ENCODE measurements at places on chromosomes 7 and 10.

GRCh38 chr10:80324891-80325364, 31.6 kb downstream of the DYDC1 start:
- no peak for DNase-seq

GRCh38 chr7:138324941-138325340, 135.1 kb upstream of the TRIM24 start:
- no peak for DNase-seq

- DNase-seq = no peak
Observed at GRCh38 chr10:112919721-112920120, 30.3 kb upstream of the TCF7L2 start.

DNA sequence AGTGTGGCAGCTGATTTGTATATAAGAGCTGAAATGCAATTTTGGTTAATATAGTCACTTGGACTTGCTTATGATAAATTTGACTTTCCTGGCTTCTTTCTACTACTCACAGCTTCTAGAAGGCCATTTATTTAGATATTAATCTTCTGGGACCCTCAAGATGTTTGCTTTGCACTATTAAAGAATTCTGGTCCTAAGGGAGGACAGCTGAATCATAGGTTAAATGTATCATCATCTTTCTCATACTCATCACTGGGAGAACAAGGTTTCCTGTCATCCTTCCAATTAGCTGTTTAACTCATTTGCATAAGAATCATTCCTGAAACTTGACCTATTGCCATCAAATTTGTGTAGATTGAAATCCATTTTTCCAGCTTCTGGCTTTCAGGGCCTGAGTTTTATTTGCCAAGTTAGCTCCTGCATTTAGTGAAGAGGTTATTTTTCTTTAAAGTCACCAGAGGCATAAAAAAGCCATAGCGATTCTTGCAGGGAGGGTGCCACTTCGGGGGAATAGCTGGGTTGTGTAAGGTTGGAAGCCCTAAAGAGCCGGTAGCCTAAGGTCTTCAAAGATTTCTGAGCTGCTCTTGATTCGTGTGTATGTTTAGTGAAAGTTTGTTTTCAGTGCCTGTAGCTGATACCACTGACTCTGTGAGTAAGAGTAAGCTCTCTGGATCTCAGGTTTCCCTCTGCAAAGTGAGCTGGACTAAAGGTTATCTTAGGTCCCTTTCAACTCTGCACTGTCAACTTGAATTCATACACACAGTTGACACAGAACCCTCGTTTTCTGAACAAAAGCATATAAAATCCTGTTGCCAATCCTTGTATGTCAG, 4.3 kb downstream of the MAP3K8 start:
- no peak for DNase-seq

DNA sequence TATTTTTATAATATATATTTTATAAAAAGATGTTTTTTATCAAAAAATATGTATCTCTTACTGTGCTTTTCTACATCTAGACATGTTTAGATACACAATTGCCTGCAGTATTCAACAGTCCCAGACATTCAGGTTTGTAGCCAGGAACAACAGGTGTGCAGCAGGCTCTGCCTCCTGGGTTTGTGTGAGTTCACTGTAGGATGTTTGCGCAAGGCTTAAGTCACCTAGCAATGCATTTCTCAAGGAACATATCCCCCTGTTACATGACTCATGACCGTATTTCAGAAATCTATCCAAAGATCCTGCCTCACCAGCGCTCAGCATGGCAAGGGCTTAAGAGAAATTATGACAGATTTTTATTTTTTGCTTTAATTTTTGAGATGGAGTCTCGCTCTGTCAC, 41.5 kb downstream of the PITRM1 start:
- DNase-seq = no peak

GRCh38 chr10:29136411-29136810, 152.5 kb upstream of the LYZL1 start:
- no peak for DNase-seq

DNA sequence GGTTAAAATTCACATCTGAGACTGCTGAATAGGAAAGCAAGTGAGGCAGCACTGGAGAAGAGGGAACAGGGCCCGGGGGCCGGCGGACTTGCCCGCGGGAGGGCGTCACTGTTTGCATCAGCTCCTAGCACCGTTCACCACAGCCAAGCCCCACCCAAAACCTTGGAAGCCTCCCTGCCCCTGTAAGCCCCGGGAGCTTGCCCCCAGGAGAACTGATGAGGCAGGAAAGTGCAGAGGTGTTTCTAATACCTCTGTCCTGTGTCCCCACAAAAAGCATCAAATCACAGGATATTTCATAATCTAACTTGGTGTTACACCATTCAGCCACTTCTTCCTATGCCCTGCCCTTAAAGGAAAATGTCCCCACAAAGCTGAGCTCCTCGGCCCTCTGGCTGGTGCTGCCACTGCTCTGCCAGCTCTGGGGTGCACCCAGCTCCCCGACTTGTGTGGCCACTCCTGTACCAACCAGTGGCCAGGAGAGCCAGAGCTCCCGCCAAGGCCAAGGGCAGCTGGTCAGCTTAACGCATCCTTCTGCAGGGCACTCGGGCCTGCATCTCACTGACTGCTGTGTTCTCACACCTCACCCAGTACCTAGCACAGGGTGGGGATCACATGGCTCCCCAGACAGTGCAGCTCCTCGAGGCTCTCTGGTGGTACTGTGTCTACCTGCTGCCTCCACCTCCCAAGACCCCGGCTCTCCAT, 47.3 kb upstream of the CNPY1 start:
- no peak for DNase-seq

DNA sequence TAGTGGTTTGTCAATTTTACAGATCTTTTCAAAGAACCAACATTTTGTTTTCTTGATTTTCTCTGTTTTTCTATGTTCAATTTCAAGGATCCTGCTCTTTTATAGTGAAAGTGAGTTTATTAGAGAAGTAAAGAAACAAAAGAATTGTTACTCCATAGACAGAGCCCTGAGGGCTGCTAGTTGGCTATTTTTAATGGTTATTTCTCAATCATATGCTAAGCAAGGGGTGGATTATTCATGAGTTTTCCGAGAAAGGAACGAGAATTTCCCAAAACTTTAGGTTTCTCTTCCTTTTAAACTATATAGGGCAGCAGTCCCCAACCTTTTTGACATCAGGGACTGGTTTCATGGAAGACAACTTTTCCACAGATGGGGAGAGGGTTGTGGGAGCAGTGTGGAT, 165.0 kb downstream of the CCSER2 start:
- no peak for DNase-seq

GRCh38 chr10:11527691-11528255, 83.7 kb downstream of the USP6NL start:
- no peak for DNase-seq

GRCh38 chr10:32199714-32200394, 143.6 kb upstream of the KIF5B start:
- DNase-seq = no peak

DNA sequence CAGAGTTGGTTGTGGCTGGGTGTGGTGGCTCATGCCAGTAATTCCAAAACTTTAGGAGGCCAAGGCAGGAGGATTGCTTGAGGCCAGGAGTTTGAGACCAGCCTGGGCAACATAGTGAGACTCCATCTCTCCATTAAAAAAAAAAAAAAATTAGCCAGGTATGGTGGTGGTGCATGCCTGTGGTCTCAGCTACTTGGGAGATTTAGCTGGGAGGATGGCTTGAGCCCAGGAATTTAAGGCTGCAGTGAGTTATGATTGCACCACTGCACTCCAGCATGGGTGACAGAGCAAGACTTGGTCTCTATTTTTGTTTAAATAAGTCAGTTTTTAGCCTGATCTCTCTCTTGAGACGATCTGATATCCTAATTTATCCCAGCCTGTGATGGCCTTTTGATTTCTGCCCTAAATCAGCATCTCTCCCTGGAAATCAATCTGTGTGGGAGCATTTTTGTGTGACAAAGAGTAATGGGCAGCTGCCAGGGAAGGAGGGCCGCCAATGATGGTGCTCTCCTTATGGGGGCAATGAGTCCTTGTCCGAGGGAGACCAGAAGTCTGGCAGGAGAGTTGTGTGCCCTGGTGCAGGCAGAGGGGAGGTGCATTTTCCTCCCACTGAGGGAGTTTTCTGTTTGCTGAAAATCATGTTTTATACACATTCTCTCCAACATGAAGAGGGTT, 111.0 kb downstream of the NRP1 start:
- DNase-seq = no peak

DNA sequence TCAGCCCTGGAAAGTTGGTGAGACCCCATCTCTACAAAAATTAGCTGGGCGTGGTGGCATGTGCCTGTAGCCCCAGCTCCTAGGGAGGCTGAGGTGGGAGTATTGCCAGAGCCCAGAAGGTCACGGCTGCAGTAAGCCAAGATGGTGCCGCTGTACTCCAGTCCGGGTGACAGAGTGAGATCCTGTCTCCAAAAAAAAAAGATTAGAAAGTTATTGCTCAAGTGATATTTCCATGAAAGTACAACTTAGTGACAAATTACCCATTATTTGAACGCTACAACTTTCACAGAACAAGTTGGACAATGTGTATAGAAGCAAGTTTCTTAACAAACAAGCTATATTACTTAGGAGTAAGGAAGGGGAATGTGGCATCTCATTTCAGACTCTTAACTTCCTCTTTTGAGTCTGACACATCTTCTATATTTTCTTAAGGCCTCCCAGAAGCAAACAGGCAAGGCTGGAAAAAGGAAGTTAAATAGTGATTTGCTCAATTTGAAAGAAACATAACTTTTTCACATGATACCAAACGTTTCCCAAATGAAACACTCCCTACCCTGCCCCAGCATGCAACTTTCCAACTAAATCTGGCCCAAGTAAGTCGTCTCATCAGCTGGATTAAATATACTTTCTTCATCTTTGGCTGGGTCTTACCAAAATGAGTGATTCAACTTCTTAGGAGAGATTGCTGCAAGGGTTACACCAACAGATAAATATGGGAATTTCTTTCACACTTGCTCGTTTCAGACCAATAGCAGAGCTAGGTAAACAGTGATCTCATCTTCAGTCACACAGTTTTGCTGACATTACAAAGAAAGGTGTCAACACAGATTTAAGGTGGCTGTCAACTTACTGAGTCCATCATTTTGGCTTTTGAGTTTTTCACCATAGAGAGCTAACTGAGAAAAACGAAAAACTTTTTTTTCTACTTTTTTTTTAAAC, 66.3 kb upstream of the KLF6 start:
- no peak for DNase-seq

Data from activated CD4-positive, alpha-beta T cell treated with anti-CD3 and anti-CD28 coated beads, Interleukin-2, amount 50 U/mL, for 4 hours (primary cell).